ENCODE measurements at places on chromosomes 3 and 15. TPM values are rescaled to one million over a fixed set of nuclear protein-coding genes. Genes with fewer than 3 reads are reported as not detected.

The NANOGP8 gene
- 1.1 TPM for total RNA-seq

DNA sequence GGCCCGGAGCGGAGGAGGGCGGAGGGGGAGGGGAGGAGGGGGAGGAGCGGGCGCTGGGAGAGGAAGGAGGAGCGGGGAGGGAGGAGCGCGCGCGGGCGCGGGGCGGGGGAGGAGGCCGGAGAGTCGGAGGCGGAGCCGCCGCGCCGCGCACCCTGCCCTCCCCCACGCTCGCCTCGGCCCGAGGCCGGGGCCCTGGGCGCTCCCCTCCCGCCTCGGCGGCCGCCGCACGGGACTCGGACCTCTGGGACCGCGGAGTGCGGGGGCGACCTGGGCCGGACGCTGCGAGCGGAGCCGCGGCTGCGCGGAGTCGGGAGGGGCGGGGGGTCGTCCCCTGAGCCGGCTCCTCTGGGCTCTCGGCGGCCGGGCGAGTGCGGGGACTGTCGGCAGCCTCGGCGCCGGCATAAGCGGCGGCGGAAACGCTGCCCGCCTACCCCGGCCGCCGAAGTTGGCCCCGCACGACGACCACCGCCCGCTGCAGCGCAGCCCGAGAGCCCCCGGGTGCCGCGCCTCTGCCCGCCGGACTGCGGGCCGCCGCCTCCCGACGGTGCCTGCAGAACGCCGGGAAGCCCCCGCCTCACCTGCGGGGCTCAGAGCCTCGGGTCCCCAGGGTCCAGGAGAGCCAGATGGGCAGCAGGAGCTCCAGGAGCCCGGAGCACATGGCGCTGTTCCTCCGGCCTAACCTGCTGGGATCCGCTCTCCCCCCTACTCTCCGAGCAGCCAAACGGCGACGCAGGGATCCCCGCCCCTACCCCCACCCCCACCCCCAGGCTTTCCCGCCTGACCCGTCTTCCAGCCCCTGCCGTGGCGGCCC, 406 bp upstream of the GABRB3 start:
- peak; percentile 47 for DNase-seq

The IL20RB gene
- total RNA-seq: 0.71 TPM

DNA sequence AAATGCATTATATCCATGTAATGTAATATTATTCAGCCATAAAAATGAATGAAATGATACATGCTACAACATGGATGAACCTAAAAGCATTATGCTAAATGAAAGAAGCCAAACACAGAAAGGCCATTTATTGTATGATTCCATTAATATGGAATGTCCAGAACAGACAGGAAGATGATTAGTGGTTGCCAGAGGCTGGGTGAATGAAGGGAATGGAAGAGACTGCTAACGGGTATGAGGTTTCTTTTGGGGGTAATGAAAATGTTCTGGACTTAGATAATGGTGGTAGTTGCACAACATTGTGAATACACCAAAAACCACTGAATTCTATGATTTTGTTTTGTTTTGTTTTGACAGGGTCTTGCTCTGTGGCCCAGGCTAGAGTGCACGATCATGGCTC, 61.6 kb upstream of the MAP4 start:
- DNase-seq: no peak

GRCh38 chr15:70741107-70741531, 22.2 kb downstream of the UACA start:
- peak; percentile 70 for DNase-seq

GRCh38 chr3:87191175-87191574, 35.9 kb upstream of the CHMP2B start:
- DNase-seq: no peak

DNA sequence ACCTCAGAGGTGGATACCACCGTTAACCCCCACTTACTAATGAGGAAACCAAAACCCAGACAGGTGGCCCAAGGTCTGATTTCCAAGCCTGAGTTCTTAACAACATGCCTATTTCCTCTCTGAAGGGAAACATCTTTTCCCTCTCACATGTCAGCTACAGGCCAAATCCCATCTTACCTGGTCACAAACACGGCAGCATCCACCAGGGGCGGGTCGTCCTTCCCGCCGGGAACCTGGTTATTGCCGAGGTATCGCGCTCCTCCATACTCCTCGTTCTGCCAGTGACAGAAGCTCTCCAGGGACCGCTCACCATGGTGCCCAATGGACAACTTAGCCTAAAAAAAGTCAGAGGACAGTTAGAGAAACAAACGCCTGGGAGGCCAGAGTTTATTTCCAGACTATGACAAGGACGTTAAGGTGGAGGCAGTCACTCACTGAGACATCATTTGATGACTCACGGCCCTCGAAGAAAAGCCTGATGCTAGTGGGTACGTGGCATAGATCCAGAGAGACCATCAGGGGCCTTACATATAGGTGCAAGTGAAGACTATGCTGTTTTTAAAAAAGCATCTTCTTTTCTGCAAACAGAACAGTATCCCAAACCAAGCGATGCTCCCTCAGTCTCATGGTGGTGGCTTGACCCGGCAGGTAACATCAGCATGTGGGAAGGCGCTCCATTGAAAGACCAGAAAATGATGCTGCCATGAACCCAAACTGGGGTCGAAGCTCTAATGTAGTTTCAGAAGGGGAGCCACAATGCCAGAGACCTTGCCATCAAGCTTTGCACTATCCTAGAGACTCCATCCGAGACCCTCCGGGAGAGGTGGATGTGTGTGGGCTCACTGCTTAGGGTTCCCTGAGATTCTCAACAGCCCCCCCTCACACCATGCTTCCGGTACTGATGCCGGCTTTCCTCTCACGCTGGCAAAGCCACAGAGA, 80.2 kb downstream of the ADAMTS17 start:
- DNase-seq: peak; percentile 37

GRCh38 chr3:49006408-49007067, 653 bp upstream of the WDR6 start:
- DNase-seq: peak; percentile 65

GRCh38 chr3:18234717-18235335, 190.3 kb downstream of the SATB1 start:
- DNase-seq: no peak

DNA sequence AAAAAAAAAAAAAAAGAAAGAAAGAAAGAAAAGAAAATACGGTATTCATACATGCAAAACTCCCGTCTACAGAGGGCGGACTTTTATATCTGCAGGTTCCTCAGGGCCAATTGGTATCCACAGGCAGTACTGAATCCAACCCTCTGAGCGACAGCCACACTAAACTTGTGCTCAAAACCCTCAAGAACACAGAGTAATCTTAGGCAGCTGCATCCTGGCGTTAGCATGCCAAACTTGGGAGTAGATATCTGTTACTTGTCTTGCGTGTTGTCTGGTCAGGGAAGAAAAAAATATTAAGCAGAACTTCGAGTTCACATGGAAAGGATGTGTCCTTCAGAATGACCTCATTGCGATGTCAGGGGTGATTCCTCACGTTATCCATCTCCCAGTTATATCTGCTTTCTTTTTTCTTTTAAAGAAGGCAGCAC, 12.8 kb downstream of the SNAP23 start:
- DNase-seq: peak; percentile 76

DNA sequence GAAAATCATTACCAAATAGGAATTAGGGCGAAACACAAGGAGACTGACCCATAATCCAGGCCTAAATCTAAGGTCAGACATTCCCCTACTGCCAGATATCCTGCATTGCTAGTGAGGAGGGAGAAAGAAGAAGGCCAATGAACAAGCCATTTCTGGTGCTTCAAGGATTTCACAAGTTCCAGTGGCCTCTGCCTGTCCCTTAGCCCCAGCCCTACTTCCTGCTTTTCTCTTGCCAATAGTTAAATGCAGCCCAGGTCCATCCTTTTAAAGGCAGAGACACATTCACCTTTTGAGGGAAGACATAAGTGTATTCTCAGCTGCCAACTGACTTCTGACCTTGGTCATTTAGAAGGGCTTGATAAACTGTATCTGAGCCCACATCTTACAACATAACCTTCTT, 135.8 kb downstream of the ZNF621 start:
- DNase-seq: no peak

- DNase-seq: no peak
These were observed 15.4 kb upstream of the VPS8 start for GRCh38 chr3:184796551-184796950.

DNA sequence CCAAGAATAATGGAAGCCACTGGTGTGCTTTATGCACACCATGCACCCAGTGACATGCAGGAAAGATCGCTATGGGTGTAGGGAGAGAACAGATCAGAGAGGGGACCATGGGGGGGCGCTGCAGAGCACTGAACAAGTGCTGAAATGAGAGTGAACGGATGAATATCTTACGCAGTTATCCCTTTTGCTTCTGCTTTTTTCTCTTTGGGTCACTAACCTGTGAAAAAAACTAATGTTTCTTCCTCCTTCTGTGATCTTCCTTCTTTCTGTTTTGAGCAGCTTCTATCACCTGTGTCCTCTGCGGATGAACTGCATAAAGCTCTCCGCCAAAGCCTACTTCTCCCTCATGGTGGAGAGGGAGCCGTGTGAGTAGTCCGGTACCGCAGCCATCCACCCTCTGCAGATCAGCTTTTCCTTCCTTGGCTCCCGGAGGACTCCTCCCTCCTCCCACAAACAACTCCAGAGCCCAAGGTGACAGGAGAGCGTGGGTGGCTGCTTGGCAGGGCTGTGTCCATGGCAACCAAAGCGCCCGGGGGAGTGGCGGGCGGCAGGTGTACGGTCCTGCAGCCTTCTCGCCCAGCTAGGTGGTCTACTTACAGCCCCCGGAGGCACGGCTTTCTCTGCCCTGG, 106.2 kb downstream of the DGKG start:
- peak; percentile 47 for DNase-seq

GRCh38 chr15:42264795-42265194, 8.2 kb upstream of the GANC start:
- no peak for DNase-seq

- DNase-seq: no peak
These were observed 5.3 kb upstream of the ZNF445 start for GRCh38 chr3:44482721-44483120.

GRCh38 chr3:152909180-152909883, 74.4 kb downstream of the P2RY1 start:
- DNase-seq: peak; percentile 56

DNA sequence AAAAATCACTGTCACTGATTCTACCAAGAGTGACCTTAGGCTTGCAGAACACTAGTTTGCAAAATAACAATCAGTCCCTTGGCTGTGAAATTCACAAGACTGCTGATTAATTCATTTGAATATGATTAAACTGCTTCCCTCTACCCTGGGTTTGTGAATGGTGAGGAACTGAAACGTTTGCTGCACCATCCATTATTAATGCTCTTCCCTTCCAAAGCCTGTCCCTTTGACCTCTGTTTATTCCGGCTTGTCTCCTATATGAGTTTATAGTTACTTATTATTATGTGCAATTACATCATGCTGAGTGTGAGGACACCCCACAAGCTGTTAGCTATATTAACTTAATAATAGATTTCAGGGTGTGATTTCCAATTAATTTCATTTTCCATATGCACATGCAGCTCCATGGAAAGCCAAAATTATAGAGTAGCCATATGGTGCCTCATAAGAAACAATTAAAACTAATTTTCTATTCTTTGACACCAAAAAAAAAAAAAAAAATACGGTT, 96.5 kb downstream of the SUCLG2 start:
- DNase-seq: no peak

The C15orf62 gene
- total RNA-seq: 1.1 TPM

DNA sequence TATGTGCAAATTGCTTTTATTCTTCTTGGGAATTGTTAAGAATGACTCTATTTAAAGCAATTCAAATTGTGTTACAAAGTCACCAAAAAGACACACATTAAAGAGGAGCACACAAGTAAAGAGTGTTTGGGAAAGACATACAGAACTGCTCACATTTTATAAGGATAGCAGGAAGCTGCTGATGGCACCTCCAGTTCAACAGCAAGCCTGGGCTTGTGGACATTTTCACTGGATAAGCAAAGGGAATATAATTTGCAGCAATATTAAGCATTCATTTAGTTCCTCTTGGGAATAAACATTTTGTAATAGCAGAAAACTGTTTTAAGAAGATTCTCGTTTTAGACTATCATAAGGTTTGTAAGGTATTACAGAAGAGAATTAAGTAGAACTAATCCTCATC, 1271.9 kb downstream of the ZPLD1 start:
- no peak for DNase-seq

DNA sequence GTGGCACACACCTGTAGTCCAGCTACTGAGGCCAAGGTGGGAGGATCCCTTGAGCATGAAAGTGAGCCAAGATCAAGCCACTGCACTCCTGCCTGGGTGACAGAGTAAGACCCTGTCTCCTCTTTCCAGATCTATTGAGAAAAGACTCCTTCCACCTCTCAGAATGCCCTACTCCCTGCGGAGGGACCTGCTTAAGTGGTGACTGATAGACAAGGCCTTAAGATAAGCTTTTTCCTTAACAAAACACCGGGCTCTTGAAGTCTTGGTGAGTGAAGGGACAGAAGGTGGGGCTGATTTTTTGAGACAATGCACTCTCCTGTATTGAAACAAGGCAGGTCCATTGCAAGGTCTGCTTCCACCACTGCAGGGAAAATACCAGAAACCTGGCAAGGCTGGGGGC, 338.4 kb upstream of the FRG2C start:
- DNase-seq: no peak

The SLC27A2 gene
- total RNA-seq: 23.2 TPM

GRCh38 chr3:102460579-102460978, 25.8 kb downstream of the ZPLD1 start:
- DNase-seq: no peak

GRCh38 chr15:56792211-56792610, 58.9 kb upstream of the ZNF280D start:
- no peak for DNase-seq

DNA sequence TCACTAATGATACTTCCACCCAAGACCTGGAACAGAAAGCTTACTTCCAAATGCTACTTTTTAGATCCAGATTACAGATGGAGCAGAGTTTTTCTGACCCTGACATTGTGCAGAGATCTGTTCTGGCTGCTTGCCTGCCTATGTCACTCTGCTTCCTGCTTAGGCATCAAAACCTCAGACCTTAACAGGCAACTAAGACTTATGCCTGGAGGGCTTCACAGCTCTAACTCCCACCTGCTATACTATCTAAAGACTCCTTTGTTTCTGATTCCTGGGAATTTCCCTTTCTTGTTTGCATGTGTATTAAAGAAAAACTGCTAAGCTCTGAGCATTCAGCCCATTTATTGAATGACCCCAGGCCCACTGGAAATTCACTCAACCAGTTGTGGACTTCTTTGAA, 157.4 kb upstream of the NPHP3 start:
- no peak for DNase-seq

The MESP2 gene
- total RNA-seq: 0.55 TPM

GRCh38 chr3:11640009-11640673, 3.6 kb downstream of the VGLL4 start:
- no peak for DNase-seq

The C3orf49 gene
- total RNA-seq: not detected

The GPR15 gene
- total RNA-seq: not detected

GRCh38 chr3:116084999-116085791, 360.1 kb downstream of the LSAMP start:
- no peak for DNase-seq

The ATP8B4 gene
- 6.1 TPM for total RNA-seq

DNA sequence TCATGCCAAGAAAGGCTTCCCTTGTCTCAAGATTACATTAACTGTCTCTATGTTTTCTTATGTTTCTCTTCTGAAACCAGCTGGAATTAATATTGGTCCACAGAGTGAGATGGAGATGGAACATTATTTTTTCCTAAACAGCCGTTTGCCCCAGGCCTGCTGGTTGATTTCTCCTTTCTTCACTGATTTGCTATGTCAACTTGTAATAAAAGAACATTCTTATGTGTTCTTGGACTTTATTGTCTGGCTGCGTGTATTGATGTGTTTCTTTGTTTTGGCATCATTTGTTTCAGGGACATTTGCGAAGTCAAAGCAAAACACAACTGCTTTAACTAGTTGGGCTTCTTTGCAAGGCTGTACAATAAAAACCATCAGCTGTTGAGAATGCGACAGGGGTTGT, 168.5 kb downstream of the FAM43A start:
- DNase-seq: no peak

- DNase-seq: no peak
These were observed 13.0 kb downstream of the FOXP1 start for GRCh38 chr3:71570546-71570945.
